Neural crest cell (in vitro differentiated cells): ENCODE measurements at places on chromosomes 1 and 21. TPM values are rescaled to one million over a fixed set of nuclear protein-coding genes. Genes with fewer than 3 reads are reported as not detected.

Gene LAPTM5
- 1.0 and 1.5 TPM in 2 replicates for total RNA-seq

Gene TAS1R3
- 0.64 and 0.68 TPM in 2 replicates for total RNA-seq

Gene CRYAA
- not detected in 2 replicates for total RNA-seq

Gene OR2L3
- not detected in 2 replicates for total RNA-seq

Gene MUL1
- 26.5 and 27.6 TPM in 2 replicates for total RNA-seq

Gene FCAMR
- not detected in 2 replicates for total RNA-seq

Gene ANGPTL1
- total RNA-seq = 0.21 and 0.96 TPM in 2 replicates

DNA sequence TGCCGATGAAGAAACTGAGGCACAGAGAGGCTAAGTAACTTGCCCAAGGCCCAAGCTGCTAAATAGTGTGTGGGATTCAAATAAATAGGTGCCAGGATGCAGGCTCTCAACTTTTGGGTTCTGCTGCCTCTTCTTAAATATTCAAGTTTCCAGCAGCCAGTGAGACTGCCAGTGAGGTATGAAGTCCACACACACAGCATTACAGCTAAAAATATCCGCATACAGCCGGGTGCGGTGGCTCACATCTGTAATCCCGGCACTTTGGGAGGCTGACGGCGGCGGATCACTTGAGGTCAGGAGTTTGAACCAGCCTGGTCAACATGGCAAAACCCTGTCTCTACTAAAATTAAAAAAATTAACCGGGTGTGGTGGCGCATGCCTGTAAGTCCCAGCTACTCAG, 78.4 kb upstream of the DIRAS3 start:
- DNase-seq = no peak
- no peaks in the 10 kb centered on the region for H3K27me3 ChIP-seq
- peaks cover 24% of the 10 kb centered on the region for H3K36me3 ChIP-seq
- H3K27ac ChIP-seq = no peak overlapping the region
- no peak overlapping the region for H3K4me3 ChIP-seq

- no peak overlapping the region for H3K4me3 ChIP-seq
- H3K27ac ChIP-seq = no peak overlapping the region
- no peaks in the 10 kb centered on the region for H3K36me3 ChIP-seq
These were observed 49.1 kb upstream of the CR2 start for GRCh38 chr1:207404849-207405525.

DNA sequence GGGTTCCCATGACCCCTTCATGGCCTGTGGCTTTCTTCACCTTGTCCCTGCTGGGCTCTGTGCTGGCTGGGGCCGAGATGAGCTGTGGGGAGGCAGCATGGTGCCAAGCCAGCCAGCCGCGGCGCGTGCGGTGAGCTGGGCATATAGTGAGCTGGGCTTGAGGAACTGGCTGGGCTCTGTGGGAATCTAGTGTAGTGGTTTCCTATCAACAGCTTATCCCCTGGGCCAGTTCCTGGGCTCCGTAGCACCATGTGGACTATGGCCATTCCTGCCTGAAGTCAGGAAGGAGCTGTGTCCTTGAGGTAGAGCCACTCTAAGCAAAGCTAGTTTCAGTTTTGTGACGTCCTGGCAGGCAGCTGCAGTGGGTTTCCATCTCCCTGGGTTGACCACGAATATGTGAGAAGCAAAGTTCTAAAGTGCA, 1.8 kb downstream of the NCMAP start:
- no peak overlapping the region for H3K4me3 ChIP-seq
- no peak overlapping the region for H3K27ac ChIP-seq
- DNase-seq = no peak
- H3K27me3 ChIP-seq = peaks cover 80% of the 10 kb centered on the region
- peaks cover 13% of the 10 kb centered on the region for H3K4me1 ChIP-seq

DNA sequence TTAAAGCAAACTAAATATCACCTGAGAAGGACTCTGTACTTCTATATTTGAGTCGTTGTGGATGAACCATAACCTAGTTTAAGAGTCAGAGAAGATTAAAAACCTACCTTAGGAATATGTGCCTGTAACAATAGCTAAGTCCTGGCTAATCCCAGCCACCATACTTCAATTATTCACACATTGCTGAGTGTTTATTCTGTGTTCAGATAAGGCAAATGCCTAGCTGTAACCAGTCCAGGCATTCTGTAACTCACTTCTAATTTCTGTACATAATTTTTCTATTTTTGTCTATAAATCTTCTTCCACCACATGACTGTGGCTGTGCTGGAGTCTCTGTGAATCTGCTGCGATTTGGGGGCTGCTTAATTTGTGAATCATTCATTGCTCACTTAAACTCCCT, 441.9 kb upstream of the ADAMTS5 start:
- H3K4me1 ChIP-seq = no peaks in the 10 kb centered on the region
- no peaks in the 10 kb centered on the region for H3K36me3 ChIP-seq
- H3K27ac ChIP-seq = no peak overlapping the region
- no peaks in the 10 kb centered on the region for H3K27me3 ChIP-seq
- no peak overlapping the region for H3K4me3 ChIP-seq
- DNase-seq = no peak

- no peaks in the 10 kb centered on the region for H3K27me3 ChIP-seq
- no peak for DNase-seq
- no peak within 1 kb of the TSS for H3K27ac ChIP-seq
- H3K4me1 ChIP-seq = no peaks in the 10 kb centered on the region
- H3K36me3 ChIP-seq = peaks cover 2% of the 10 kb centered on the region
These were observed at the start of gene LCE3B for GRCh38 chr1:152613511-152613910. LCE3B (plus strand) TSS chr1:152613811; CDS start chr1:152613811, 0 bp downstream.

DNA sequence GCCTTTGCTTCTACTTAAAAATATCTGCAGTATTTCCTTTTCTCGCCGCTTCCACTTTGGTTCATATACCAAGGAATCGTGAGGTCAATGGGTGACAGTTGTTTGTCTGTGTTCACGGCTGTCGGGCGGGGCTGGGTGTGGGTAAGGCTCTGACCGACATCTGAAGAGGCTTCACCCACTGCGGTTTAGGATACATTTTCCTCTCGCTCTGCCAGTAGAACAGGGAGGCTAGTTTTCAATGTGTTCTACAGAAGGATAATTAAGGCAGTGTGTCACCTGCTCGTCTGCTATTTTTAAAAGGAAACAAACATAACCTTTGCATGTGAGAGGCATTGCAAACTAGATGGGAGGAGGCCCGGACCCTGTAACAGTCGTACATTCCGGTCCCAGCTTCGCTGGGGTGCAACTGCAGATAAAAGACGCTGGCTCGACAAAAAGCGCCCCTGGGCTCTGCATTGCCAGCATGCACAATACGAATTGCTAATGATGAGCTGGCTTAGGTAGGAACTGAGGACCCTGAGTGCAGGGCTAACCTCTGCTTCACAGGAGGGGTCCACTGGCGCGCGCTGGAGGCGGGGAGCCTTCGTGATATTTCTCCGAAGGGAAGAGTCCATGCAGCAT, 8.5 kb upstream of the ERG start:
- no peaks in the 10 kb centered on the region for H3K27me3 ChIP-seq
- no peaks in the 10 kb centered on the region for H3K36me3 ChIP-seq
- peaks cover 18% of the 10 kb centered on the region for H3K4me1 ChIP-seq

DNA sequence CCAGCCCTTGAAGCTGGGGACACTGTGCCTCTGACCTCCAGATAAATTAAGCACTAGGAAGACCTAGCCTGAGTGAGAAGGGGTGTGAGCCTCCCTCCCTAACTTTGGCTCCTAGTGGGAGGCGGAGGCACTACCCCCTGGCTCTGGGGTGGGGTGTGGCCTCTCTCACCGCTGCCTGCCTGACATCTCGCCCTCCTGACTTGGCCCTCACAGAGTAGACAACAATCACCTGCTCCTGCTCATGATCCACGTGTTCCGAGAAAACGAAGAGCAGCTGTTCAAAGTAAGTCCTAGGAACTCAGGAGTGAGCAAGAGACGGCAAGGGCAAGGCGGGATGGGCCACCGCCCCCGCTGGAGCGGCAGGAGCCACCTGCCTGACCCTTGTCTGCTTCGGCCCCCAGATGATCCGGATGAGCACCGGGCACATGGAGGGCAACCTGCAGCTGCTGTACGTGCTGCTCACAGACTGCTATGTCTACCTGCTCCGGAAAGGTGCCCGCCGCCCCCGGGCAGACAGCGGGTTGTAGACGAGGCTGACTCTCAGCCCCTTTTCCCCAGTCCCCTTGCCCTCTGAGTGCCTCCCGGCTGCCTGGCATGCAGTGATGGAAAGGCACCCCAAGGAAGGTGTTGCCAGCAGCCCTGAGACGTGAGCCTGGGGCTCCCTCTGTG, 8.1 kb upstream of the SLC25A34 start:
- peaks cover 5% of the 10 kb centered on the region for H3K4me1 ChIP-seq
- H3K4me3 ChIP-seq = no peak overlapping the region
- peaks cover 3% of the 10 kb centered on the region for H3K36me3 ChIP-seq
- H3K27ac ChIP-seq = no peak overlapping the region

- DNase-seq = peak; percentile 8
- H3K36me3 ChIP-seq = peaks cover 3% of the 10 kb centered on the region
- peaks cover 100% of the 10 kb centered on the region for H3K27me3 ChIP-seq
- no peak overlapping the region for H3K27ac ChIP-seq
- H3K4me3 ChIP-seq = peak overlapping the region; percentile 33
These were observed 4.5 kb downstream of the TBX15 start for GRCh38 chr1:118983558-118984041.

DNA sequence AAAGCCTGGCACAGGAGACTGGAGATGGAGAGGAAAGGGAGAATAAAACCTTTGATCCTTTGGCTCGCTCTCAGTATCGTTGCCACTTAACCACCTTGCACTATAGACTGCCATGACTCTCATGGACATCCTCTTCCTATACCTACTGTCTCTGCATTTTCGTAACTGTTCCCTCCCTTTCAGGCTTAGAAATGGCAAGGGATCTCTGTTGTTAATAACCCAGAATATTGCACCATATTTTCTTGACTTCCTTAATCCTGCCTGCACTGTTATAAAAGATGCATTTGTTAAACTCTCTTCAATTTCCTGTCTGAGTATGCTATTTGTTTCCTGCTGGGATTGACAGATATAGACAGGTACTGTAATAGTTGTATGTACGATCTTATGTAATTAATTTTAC, 38.6 kb downstream of the CYYR1 start:
- no peak overlapping the region for H3K27ac ChIP-seq
- no peak for DNase-seq
- H3K4me1 ChIP-seq = no peaks in the 10 kb centered on the region
- H3K27me3 ChIP-seq = no peaks in the 10 kb centered on the region
- peaks cover 14% of the 10 kb centered on the region for H3K36me3 ChIP-seq

- peak within 1 kb of the TSS; percentile 95 for H3K27ac ChIP-seq
- DNase-seq = peak; percentile 63
- H3K4me1 ChIP-seq = peaks cover 39% of the 10 kb centered on the region
- no peaks in the 10 kb centered on the region for H3K27me3 ChIP-seq
- peak within 1 kb of the TSS; percentile 82 for H3K4me3 ChIP-seq
- peaks cover 5% of the 10 kb centered on the region for H3K36me3 ChIP-seq
These were observed at the start of gene HPDL for GRCh38 chr1:45326627-45327623. HPDL (plus strand) TSS chr1:45326895; CDS start chr1:45327149, 254 bp downstream.

- H3K36me3 ChIP-seq = no peaks in the 10 kb centered on the region
- no peaks in the 10 kb centered on the region for H3K4me1 ChIP-seq
- H3K27ac ChIP-seq = no peak overlapping the region
- no peak overlapping the region for H3K4me3 ChIP-seq
These were observed 230.3 kb downstream of the CENPF start for GRCh38 chr1:214833178-214833756.

DNA sequence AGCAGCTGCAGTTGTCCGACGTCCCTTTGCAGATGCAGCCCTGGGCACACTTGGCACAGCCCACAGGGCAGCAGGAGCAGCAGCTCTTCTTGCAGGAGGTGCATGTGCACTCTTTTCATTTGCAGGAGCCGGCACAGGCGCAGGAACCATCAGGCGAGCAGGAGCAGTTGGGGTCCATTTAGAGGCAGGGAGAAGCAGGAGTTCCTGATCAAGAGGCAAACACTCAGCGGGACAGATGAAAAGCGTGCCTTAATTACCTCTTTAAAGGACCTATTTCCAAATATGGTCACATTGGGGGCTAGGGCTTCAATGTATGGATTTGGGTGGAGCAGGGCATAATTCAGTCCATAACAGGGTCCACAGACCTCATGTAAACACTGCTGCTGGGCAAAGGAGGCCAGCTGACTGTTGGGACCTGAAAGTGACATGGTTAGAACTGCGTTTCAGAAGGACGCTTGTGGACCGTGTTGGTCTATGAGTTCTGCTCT, 4.3 kb upstream of the CPLANE2 start:
- H3K4me1 ChIP-seq = peaks cover 22% of the 10 kb centered on the region
- no peak overlapping the region for H3K27ac ChIP-seq
- H3K36me3 ChIP-seq = no peaks in the 10 kb centered on the region
- no peak for DNase-seq
- peaks cover 6% of the 10 kb centered on the region for H3K27me3 ChIP-seq

- H3K36me3 ChIP-seq = no peaks in the 10 kb centered on the region
- no peak overlapping the region for H3K4me3 ChIP-seq
- H3K4me1 ChIP-seq = peaks cover 10% of the 10 kb centered on the region
- H3K27ac ChIP-seq = no peak overlapping the region
- no peaks in the 10 kb centered on the region for H3K27me3 ChIP-seq
- no peak for DNase-seq
These were observed 51.3 kb downstream of the PRKCZ start for GRCh38 chr1:2101531-2101930.

- H3K4me1 ChIP-seq = peaks cover 13% of the 10 kb centered on the region
- H3K27ac ChIP-seq = no peak overlapping the region
- H3K27me3 ChIP-seq = no peaks in the 10 kb centered on the region
- H3K4me3 ChIP-seq = peak overlapping the region; percentile 44
- peak; percentile 8 for DNase-seq
These were observed 16.6 kb upstream of the EYA3 start for GRCh38 chr1:28104866-28105467.

- H3K4me1 ChIP-seq = peaks cover 6% of the 10 kb centered on the region
- DNase-seq = no peak
- H3K27me3 ChIP-seq = no peaks in the 10 kb centered on the region
- H3K4me3 ChIP-seq = no peak overlapping the region
- H3K27ac ChIP-seq = peak overlapping the region; percentile 92
These were observed 178.1 kb upstream of the NFIA start for GRCh38 chr1:60904099-60904851.

GRCh38 chr1:89657886-89658285, 25.0 kb downstream of the LRRC8C start:
- no peak overlapping the region for H3K27ac ChIP-seq
- H3K4me3 ChIP-seq = no peak overlapping the region
- H3K4me1 ChIP-seq = no peaks in the 10 kb centered on the region
- peaks cover 8% of the 10 kb centered on the region for H3K36me3 ChIP-seq
- no peaks in the 10 kb centered on the region for H3K27me3 ChIP-seq

GRCh38 chr1:201025571-201026002, 2.1 kb upstream of the KIF21B start:
- H3K27me3 ChIP-seq = peaks cover 7% of the 10 kb centered on the region
- DNase-seq = no peak
- H3K4me1 ChIP-seq = peaks cover 63% of the 10 kb centered on the region
- H3K36me3 ChIP-seq = no peaks in the 10 kb centered on the region
- peak overlapping the region; percentile 84 for H3K4me3 ChIP-seq
- no peak overlapping the region for H3K27ac ChIP-seq
